ENCODE measurements at places on chromosomes 4 and X. TPM values are rescaled to one million over a fixed set of nuclear protein-coding genes. Genes with fewer than 3 reads are reported as not detected.

DNA sequence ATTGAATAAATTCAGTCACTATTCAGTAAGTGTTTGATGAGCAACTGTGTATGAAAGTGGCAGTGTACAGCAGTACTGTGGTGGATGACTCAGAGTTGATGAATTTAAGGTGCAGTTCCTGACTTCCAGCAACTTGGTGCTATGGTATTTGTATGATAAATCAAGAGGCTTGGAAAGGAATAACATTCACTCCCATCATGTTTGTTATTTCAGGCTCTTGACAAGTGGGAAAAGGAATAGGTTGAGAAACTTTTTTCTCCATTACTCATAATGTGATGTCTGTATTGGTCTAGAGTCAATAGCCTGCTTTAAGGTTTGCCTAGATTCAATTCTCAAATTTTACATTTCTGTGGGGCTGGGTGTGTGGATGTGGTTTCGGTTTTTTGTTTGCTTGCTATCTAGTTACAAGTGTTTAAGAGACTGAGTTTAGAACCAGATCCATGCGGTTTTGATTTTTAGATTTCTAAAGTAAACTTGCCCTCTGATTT lies 35.1 kb upstream of the CYP2U1 start:
- no peak overlapping the region for H3K4me3 ChIP-seq
- no peaks in the 10 kb centered on the region for H3K27me3 ChIP-seq
- H3K27ac ChIP-seq = peak overlapping the region; percentile 54
- DNase-seq = no peak
- no peaks in the 10 kb centered on the region for H3K4me1 ChIP-seq

DNA sequence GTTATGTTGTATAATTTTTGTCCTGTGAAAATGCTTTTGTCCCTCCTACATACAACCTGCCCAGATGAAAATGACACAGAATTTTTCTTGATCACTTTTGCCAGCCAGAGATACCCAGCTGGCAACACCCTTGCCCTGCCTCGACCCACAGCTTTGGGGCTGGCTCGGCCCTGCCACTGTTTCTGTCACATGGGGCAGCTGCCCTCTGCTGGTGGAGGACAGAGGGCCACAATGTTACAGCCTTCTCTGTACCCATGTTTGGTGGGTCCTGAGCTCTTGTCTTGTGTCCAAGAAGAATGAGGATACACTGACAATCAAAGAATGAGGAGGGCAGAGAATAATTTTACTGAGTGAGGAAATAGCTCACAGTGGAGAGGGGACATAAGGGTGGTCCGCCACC lies 31.1 kb downstream of the BMP15 start:
- H3K27ac ChIP-seq = no peak overlapping the region
- H3K27me3 ChIP-seq = no peaks in the 10 kb centered on the region
- DNase-seq = no peak
- H3K4me3 ChIP-seq = no peak overlapping the region

DNA sequence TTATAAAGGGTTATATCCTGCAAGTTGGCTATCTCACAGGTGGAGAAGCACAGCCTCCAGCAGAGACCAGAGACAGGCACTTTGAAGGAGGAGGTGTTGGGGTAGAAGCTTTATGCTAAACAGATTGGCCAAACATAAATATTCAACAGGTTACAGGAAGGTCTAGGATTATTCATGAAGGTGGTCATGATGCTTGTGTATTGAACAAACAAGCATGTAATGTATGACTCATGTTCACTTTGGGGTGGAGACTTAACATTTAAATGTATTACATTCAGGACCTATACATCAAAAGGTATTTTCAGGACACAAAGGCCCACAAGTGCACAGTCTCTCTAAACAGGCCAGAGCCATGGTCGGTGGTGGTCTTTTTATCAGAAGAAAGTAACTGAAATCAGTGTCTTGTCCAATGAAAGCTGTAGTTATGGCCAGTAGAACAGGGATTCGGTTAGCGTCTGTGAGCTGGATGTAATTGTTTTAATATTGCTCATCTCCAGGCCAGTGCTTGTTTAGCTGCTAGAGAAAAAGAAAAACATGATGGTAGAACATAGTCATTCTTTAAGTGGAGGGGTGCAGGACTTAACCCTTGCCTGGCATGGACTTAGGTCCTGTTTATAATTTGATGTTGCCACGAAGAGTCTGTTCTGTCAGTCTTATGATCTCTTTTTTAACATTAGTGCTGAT lies 555.2 kb upstream of the PCDH10 start:
- no peak for DNase-seq
- no peaks in the 10 kb centered on the region for H3K27me3 ChIP-seq
- no peaks in the 10 kb centered on the region for H3K36me3 ChIP-seq
- no peak overlapping the region for H3K27ac ChIP-seq

GRCh38 chr4:82696117-82696860 lies 102.3 kb downstream of the SCD5 start:
- H3K36me3 ChIP-seq = no peaks in the 10 kb centered on the region
- H3K27me3 ChIP-seq = no peaks in the 10 kb centered on the region
- no peaks in the 10 kb centered on the region for H3K4me1 ChIP-seq
- H3K4me3 ChIP-seq = no peak overlapping the region
- no peak overlapping the region for H3K27ac ChIP-seq
- no peak for DNase-seq

The CCKAR gene
- not detected for total RNA-seq

DNA sequence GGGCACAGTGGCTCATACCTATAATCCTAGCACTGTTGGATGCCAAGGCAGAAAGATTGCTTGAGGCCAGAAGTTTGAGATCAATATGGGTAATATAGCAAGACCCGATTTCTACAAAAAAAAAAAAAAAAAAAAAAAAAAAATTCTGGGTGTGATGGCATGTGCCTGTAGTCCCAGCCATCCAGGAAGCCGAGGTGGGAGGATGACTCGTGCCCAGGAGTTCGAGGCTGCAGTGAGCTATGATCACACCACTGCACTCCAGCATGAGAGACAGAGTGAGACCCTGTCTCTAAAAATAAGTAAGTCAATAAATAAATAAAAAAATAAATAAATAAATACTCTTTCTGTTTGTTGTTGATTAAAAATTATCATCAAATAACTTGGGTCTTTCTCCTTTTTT lies 62.4 kb upstream of the BMPR1B start:
- no peak overlapping the region for H3K4me3 ChIP-seq
- no peaks in the 10 kb centered on the region for H3K27me3 ChIP-seq
- no peaks in the 10 kb centered on the region for H3K4me1 ChIP-seq

DNA sequence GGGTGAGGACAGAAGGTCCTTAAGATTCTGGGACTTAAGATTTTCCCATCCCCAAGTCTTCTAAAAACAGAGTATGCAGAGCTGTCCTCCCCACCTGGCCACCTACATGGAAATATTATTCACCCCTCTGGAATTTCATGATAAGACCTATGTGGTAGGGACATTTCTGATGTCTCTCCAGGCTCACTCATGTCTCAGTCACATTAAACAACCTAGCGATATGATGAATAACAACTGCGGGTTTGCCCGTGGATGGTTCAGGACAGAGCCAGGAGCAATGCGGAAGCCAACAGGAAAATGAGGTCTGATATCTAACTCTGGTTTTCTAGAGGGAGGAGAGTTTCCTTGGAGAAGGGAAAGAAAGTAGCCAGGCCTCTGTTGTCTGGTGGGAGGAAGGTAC lies 47.4 kb downstream of the TEX13A start:
- H3K4me3 ChIP-seq = no peak overlapping the region
- no peaks in the 10 kb centered on the region for H3K27me3 ChIP-seq
- no peaks in the 10 kb centered on the region for H3K4me1 ChIP-seq

DNA sequence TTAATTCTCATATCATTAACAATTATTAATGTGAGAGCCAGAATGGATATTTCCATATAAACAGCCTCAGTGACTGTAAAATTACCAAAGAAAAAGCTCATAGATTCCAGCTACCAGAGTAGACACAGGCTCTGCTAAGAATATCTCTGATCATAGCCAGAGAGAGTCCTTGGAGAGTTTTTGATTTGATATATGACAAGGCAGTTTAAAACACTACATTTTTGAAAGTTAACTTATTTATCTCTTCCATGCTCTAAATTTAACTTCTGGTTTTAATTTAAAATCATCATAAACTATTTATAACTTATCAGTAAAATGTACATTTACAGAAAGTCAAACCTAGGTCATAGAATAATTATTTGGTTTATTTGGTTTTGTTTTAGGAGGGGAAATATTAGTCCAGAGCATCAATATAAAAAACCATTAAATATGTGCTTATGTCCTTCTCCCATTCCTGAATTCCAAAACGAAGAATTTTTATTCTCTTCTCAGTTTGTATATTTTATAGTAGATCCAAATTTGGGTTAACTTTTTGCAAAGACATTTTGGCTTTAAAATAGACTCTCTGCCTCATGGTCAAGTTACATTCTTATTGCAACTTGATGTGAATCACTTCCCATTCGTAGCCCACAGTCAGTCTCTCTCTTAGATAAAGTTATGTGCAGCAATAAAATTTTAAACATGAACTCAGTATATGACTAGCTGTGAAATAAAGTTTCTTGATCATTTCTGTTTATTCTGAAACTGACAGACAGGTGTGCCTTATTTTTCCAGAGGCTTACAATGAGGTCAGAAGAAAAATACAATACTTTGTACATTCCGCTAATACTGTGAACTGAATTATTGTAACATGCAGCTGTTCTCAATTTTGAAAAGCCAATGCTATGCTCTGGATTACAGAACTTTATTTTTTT lies 267.1 kb downstream of the PAPSS1 start:
- H3K36me3 ChIP-seq = no peaks in the 10 kb centered on the region
- no peaks in the 10 kb centered on the region for H3K27me3 ChIP-seq
- H3K4me1 ChIP-seq = no peaks in the 10 kb centered on the region
- DNase-seq = no peak

GRCh38 chr4:137529432-137529831 lies 2.9 kb downstream of the PCDH18 start:
- H3K27ac ChIP-seq = peak overlapping the region; percentile 86
- peak overlapping the region; percentile 63 for H3K4me3 ChIP-seq
- no peaks in the 10 kb centered on the region for H3K27me3 ChIP-seq
- H3K4me1 ChIP-seq = no peaks in the 10 kb centered on the region

DNA sequence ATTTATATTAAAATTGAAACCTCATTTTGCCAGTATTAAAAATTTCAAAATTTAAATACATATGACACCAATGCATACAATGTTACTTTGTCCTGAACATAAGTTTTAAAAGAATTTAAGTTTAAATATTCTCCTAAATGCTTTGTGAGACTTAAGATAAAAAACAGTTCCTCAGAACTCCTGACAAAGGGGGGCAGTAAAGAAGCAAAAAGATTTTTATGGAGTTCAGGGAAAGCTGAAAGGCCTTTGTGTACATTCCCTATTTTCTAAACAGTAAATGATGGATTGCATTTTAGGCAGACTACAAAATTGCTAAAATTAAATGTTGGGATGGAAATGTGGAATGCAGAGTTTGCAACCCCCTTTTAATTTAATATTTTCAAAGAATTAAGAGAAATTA lies 81.7 kb downstream of the SNCA start:
- H3K4me1 ChIP-seq = no peaks in the 10 kb centered on the region
- peak overlapping the region; percentile 13 for H3K27ac ChIP-seq
- no peak for DNase-seq
- H3K27me3 ChIP-seq = no peaks in the 10 kb centered on the region
- no peaks in the 10 kb centered on the region for H3K36me3 ChIP-seq

- H3K4me1 ChIP-seq = no peaks in the 10 kb centered on the region
- H3K4me3 ChIP-seq = no peak overlapping the region
Observed at GRCh38 chr4:165656829-165657490, 216.1 kb upstream of the TLL1 start.

- no peaks in the 10 kb centered on the region for H3K27me3 ChIP-seq
- DNase-seq = peak; percentile 57
- no peak overlapping the region for H3K27ac ChIP-seq
- no peaks in the 10 kb centered on the region for H3K36me3 ChIP-seq
- no peak overlapping the region for H3K4me3 ChIP-seq
Observed at GRCh38 chr4:1356181-1356998, 9.4 kb downstream of the UVSSA start.

GRCh38 chr4:150318527-150318926 lies 240.3 kb downstream of the DCLK2 start:
- no peaks in the 10 kb centered on the region for H3K27me3 ChIP-seq
- no peak overlapping the region for H3K4me3 ChIP-seq
- H3K36me3 ChIP-seq = no peaks in the 10 kb centered on the region

The PPARGC1A gene
- total RNA-seq = 6.0 TPM

DNA sequence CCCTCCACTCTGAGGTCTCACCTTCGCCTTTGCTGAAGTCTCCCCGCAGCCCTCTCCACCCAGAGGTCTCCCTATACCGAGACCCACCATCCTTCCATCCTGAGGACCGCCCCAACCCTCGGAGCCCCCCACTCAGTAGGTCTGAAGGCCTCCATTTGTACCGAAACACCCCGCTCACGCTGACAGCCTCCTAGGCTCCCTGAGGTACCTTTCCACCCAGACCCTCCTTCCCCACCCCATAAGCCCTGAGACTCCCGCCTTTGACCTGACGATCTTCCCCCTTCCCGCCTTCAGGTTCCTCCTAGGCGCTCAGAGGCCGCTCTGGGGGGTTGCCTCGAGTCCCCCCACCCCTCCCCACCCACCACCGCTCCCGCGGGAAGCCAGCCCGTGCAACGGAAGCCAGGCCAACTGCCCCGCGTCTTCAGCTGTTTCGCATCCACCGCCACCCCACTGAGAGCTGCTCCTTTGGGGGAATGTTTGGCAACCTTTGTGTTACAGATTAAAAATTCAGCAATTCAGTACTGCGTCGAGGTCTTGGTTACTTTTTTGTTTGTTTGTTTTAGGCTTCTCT lies 5.0 kb downstream of the SOD3 start:
- H3K27me3 ChIP-seq = no peaks in the 10 kb centered on the region
- no peaks in the 10 kb centered on the region for H3K4me1 ChIP-seq
- peak overlapping the region; percentile 16 for H3K27ac ChIP-seq
- DNase-seq = no peak

- H3K4me3 ChIP-seq = no peak overlapping the region
- no peak for DNase-seq
- H3K27me3 ChIP-seq = no peaks in the 10 kb centered on the region
- H3K36me3 ChIP-seq = no peaks in the 10 kb centered on the region
Observed at GRCh38 chrX:154507673-154508383, 8.2 kb downstream of the FAM3A start.

- H3K27me3 ChIP-seq = no peaks in the 10 kb centered on the region
- no peak for DNase-seq
- H3K4me3 ChIP-seq = no peak overlapping the region
- H3K4me1 ChIP-seq = no peaks in the 10 kb centered on the region
- H3K27ac ChIP-seq = no peak overlapping the region
Observed at GRCh38 chrX:118717678-118718391, 9.6 kb upstream of the IL13RA1 start.

The REPS2 gene
- 20.2 TPM for total RNA-seq

- H3K4me3 ChIP-seq = no peak overlapping the region
- H3K27ac ChIP-seq = no peak overlapping the region
- no peaks in the 10 kb centered on the region for H3K4me1 ChIP-seq
- no peak for DNase-seq
- H3K36me3 ChIP-seq = no peaks in the 10 kb centered on the region
- no peaks in the 10 kb centered on the region for H3K27me3 ChIP-seq
Observed at GRCh38 chr4:152485726-152486276, 50.1 kb downstream of the FBXW7 start.

All from uterus (tissue), 4 donors.